ENCODE measurements at places on chromosomes 1 and 21.

- DNase-seq = no peak
Observed at GRCh38 chr1:16080422-16081150, 7.1 kb upstream of the FAM131C start.

DNA sequence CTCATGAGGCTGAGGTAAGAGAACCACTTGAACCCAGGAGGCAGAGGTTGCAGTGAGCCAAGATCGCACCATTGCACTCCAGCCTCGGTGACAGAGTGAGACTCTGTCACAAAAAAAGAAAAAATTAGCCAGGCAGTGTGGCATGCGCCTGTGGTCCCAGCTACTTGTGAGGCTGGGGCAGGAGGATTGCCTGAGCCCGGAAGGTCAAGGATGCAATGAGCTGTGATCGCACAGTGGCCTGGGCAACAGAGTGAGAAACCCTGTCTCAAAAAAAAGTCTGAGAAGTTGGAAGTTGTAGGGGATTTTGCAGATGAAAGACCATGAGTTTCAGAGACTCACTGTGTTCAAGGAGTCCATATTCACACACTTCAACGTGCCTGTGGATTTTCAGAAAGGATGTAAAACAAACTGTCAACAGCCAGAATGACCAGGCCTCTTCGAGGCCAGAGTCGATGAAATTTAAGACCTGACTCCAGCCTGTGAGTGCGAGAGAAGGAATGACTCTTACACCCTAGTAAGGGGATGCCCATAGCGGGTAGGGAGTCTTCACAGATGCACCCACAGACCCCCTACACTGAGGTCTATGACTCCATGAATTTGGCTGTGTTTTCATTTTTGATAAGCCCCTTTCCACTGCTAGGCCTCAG lies 2.2 kb downstream of the S100A13 start:
- DNase-seq = no peak

DNA sequence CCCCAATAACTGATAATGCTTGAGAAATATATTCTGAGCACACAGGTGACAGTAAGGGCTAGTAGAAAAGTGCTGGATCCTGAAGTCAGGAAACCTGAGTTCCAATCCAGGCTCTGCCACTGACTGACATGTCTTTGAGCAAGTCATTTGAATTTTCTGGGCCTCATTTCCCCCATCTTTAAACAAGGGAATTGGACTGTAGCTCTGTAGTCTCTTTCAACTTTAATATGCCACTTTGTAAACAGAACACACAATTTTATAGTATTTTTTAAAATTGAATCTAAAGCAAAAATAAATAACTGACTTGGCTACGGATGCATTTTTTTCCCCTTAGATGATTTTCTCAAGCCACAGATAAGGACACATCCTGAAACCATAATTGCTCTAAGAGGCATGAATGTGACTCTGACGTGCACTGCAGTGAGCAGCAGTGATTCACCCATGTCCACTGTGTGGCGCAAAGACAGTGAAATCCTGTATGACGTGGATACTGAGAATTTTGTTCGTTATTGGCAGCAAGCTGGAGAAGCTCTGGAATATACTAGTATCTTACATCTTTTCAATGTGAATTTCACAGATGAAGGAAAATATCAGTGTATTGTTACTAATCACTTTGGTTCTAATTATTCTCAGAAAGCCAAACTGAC lies 37.0 kb downstream of the LRIG2 start:
- peak; percentile 87 for DNase-seq

DNA sequence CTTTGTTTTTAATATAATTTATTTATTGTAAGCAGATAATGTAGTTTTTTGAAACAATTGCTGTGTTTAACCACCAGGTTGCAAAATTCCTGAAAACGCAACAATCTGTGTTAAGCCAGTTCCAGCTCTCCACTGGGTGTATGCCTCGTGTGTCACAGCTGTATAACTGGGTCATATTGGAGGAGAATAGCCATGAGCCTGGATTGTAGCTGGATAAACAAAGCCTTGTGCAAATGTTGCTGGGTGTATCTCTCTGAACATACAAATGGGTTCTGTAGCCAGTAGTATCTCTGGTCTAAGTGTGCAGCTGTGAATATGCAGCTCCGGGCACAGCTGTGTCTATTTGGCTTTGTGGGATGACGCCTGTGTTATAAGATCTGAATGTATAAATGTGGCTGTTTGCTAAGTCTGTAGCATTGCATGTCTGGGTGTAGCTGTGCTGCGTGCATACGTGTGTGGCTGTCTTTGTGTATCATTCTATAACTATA lies 2.8 kb downstream of the TCEA3 start:
- DNase-seq = peak; percentile 44

DNA sequence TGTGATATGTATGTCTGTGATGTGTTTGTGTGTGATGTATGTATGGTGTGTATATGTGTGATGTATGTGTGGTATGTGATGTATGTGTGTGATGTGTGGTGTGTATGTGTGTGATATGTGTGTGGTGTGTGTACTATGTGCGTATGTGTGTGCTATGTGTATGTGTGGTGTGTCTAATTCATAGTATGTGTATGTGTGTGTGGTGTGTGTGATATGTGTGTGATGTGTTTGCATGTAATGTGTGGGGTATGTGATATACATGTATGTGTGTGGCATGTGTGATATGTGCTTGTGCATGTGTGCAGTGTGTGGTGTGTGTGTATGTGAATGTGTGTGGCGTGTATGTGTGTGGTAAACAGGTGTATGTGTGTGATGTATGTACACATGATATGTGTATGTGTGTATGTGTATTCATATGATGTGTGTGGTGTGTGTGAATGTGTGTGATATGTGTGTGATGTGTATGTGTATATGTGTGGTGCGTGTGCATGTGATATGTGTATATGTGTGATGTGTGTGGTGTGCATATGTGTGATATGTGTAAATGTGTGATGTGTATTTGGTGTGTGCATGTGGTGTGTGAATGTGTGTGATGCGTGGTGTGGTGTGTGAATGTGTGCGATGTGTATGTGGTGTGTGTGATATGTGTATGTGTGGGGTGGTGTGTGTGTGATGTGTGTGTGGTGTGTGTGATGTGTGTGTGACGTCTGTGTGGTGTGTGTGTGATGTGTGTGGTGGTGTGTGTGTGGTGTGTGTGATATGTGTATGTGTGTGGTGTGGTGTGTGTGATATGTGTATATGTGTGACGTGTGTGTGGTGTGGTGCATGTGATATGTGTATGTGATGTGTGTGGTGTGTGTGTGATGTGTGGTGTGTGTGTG lies 8.0 kb upstream of the PCBP3 start:
- DNase-seq = no peak

- DNase-seq = no peak
Observed at GRCh38 chr21:41317458-41317857, 857 bp downstream of the FAM3B start.

DNA sequence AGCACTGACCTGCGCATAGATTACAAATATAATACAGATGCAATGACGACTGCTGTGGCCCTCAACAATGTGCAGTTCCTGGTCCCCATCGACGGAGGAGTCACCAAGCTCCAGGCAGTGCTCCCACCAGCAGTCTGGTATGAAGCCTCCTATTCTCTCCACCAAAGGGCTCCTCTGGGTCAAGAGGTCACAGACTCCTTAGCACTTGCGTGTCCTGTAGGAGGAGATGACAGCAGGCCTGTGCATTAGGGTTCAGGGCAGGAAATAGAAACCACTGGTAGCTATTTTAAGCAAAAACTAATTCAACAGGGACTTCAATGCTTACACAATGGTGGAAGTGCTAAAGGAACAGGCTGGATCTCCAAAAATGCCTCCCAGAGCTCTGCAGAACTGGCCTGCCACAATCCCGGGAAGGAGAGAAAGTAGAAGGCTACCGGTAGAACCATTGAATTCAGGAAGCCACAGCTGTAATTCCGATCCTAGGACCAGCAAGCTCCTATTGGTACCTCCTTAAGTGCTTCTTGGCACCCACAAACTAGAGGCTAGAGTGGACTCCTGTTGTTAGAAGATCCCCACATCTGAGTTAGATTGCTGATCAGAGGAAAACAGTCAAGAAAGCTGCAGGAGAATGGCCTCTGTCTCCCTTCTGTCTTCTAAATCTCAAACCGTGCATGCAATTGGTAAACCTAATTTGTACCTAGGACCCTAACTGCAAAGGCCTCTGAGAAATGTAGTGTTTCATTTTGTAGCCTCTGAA lies 12.7 kb upstream of the DYNLT5 start:
- DNase-seq = no peak

DNA sequence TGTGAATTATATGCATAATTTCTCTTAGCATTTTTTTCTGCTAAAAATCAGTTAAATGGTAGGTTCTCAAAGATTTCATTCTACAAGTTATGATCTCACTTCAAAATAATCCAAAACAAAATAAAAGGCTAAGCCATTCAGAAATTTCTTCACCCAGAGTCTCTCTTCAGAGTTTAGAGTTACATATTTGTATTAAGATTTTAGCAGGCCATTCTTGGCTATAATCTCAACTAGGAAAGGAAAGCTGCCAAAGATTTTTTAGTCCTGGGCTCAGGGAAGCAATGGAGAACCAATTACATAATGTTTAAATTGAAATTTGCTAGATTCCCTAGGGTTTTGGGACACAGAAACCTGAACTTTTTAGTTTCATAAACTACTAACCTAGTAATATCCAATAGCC lies 245.0 kb downstream of the USH2A start:
- peak; percentile 54 for DNase-seq

GRCh38 chr1:213418268-213419071 lies 367.4 kb downstream of the RPS6KC1 start:
- DNase-seq = no peak

GRCh38 chr21:30340714-30341573 lies 3.5 kb upstream of the KRTAP27-1 start:
- no peak for DNase-seq

Measured in GM04503 (cell line).